ENCODE measurements at places on chromosomes 6 and 20.

GRCh38 chr6:26545627-26546026, 7.5 kb downstream of the HMGN4 start:
- DNase-seq = no peak

- DNase-seq = no peak
Measured at GRCh38 chr20:58837717-58838116, 13.0 kb downstream of the GNAS-AS1 start.

DNA sequence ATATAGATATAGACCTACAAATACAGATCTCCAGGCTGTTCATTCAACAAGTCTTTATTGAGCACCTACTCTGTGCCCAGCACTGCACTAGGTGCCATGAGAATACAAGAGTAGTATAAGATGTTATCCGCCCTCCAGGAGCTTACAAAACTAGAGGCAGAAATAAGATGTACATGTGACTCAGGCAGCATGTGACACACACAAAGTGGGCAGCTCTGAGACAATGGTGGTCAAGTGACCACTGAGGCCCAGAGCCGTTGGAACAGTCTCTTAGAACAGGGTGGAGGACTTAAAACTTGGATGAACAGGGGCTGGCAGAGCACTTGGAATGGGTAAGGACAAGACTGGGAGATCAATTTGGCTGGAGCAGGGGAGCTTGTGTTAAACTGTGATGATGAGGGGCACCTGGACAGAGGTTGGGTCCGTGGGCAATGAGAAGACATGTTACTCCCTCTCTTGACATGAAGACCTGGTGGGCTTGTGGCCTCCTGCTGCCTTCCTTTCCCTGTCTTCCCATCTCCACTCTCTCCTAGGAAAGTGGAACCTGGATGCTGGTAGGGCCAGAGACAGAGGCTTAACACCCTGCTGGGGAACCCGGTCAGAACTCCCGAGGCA, 21.2 kb downstream of the TRIM15 start:
- DNase-seq = no peak

GRCh38 chr20:50020288-50020687, 37.5 kb downstream of the SNAI1 start:
- peak; percentile 74 for DNase-seq

DNA sequence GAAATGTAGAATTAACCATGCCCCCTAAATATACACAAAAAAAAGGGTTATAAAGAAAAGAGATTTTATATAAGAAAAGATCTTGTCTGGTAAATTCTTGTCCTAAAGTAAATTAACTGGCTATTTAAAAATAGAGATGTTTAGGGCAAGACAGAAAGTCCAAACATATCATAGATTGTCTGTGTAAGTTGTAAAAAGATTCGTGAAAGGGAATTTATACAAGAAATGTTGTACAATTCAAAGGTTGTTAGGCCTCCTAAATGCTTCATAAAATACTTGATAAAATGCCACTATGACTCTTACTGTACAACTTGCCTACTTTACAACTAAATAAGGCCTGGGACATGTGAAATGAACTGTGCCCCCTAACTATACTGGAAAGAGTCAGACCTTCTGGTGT, 21.9 kb upstream of the AGPAT4 start:
- no peak for DNase-seq

DNA sequence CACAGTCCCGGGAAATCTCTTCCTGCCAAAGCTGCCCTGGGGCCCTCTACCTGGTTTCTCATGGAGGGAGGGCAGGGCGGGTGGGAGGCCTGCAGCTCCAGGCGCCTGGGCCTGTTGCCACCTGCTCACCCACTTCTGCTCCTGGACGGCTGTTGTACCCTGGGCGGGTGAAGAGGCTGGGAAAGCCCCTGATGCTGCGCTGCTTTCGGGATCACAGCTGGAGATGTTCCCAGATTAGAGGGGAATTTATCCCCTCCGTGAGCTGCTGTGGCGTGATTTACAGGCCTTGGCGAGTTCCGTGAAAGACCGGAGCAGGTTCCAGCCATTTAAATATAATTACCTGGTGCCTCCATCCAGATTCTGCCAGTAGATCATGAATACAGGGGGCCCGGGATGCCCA, 12.3 kb upstream of the VSTM2L start:
- no peak for DNase-seq
